ENCODE measurements at places on chromosomes 11 and 22. TPM values are rescaled to one million over a fixed set of nuclear protein-coding genes. Genes with fewer than 3 reads are reported as not detected.

MYH9 gene
- total RNA-seq: 1,553 TPM

SLC22A25 gene
- not detected for total RNA-seq

TAGLN gene
- 4,352 TPM for total RNA-seq

APOL3 gene
- 9.7 TPM for total RNA-seq

ANO1 gene
- not detected for total RNA-seq

OR2D2 gene
- 0.78 TPM for total RNA-seq

FADS1 gene
- total RNA-seq: 140 TPM

HOATZ gene
- total RNA-seq: not detected

UBQLN3 gene
- not detected for total RNA-seq

CLDN5 gene
- total RNA-seq: 0.89 TPM

CSRP3 gene
- total RNA-seq: not detected
